Uterine smooth muscle cell (primary cell): ENCODE measurements at places on chromosomes 12 and 14. TPM values are rescaled to one million over a fixed set of nuclear protein-coding genes. Genes with fewer than 3 reads are reported as not detected.

KRT72 gene
- total RNA-seq, result not detected in 2 replicates

EPYC gene
- not detected in 2 replicates for total RNA-seq

LYSET gene
- total RNA-seq, result 7.4 and 10.2 TPM in 2 replicates

VRTN gene
- not detected in 2 replicates for total RNA-seq

GLT1D1 gene
- not detected in 2 replicates for total RNA-seq

TMEM253 gene
- not detected in 2 replicates for total RNA-seq

TBX3 gene
- total RNA-seq, result 113 and 160 TPM in 2 replicates

JDP2 gene
- 41.3 and 127 TPM in 2 replicates for total RNA-seq

MYRFL gene
- total RNA-seq, result not detected in 2 replicates

APOF gene
- total RNA-seq, result not detected in 2 replicates

OR6C68 gene
- not detected in 2 replicates for total RNA-seq

MYO1A gene
- 0.12 TPM in 1 of 2 replicates, not detected in the other for total RNA-seq

PRH2 gene
- total RNA-seq, result 0.22 and 0.50 TPM in 2 replicates

CLEC9A gene
- not detected in 2 replicates for total RNA-seq

HVCN1 gene
- total RNA-seq, result 4.9 and 7.9 TPM in 2 replicates

CLEC6A gene
- total RNA-seq, result not detected in 2 replicates

CD4 gene
- total RNA-seq, result 0.25 TPM in 1 of 2 replicates, not detected in the other

RFX4 gene
- total RNA-seq, result not detected in 2 replicates

PTGES3 gene
- total RNA-seq, result 68.5 and 104 TPM in 2 replicates

PPP1R3E gene
- 2.9 and 4.2 TPM in 2 replicates for total RNA-seq

ENDOU gene
- under 0.01 and 0.11 TPM in 2 replicates for total RNA-seq
